ENCODE measurements at places on chromosomes 12 and 14.

DNA sequence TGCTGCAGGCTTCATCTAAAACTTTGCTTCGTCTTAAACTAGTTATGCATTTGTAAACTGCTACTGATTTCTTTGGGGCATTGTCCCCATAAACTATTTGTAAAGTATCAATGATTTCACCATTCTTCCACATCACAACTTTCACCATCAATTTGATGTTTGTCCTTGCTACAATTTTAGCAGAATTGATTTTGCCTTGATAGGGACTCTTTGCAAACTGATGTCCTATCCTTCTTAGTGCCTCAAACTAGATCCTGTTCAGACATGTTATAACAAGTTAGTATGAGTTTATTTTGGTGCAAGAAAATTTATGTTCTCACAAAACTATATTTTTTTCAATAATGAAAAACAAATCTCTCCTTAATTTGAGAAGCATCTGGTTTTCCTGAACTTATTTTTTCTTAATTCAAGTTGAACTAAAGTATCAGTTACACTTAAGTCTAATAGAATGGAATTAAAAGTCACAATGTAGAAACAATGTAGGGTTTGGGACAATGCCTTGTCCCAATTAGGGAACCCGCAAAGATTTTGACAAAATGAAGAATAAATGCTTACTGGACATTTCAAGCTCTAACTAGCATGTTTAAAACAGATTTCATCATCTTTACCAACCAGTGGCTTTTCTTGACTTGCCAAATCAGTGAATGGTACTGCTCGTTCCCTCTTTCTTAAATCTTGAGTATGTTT, 10.1 kb upstream of the ARID4A start:
- no peak for DNase-seq

DNA sequence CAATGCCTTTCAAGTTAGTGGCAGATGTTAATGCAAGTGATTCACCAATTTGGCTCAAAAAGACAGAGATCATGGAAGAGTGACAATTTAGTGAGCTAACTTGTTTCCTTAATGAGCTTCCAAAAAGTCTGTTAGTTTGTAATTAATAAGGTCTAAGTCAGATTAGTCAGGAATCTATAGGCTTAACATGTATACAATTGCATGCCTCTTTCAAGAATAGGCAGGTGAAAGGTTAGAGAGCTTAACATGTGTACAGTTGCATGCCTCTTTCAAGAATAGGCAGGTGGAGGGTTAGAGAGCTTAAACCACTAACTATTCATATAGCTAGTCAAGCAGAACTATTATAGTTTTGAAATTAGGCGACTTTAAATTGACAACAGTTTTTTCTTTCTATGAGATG, 663.8 kb downstream of the C12orf50 start:
- DNase-seq, result no peak

DNA sequence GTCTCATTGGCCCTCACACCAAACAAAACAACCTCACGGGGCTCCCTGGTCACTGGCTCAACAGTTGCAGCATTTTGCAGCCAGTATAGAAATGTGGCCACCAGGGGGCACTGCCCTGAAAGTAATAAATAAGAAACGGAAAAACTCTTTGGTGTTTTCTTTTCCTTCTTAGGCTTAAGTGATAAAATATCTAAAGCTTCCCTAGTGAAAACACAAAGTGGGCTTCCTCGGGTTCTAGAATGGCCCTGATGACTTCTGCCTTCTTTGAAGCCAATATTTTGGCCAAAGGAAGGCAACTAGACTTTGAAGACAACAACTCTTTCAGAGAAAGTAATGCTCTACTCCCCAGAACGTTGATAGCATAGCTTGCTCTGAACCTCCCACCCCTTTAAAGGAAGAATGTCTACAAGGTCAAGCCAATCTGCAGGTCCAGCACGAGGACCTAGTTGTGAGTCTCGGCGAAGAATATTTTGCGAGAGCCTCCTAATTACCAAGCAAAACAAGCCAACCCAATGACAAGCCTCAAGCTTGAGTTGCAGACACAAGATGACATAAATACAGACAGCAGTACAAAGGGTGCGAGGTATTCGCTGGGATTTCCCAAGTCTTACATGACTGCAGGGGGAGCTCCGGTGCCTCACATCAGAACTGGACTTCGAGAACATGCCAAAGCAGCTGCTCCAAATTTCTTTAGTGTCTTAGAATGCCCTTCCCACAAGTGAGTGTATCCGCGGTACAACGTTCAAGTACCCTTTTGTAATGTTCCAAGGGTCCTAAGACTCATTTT, 2.6 kb downstream of the ITPK1 start:
- DNase-seq, result no peak

- no peak for DNase-seq
Measured at GRCh38 chr14:101501341-101501740, 60.0 kb upstream of the DIO3 start.

DNA sequence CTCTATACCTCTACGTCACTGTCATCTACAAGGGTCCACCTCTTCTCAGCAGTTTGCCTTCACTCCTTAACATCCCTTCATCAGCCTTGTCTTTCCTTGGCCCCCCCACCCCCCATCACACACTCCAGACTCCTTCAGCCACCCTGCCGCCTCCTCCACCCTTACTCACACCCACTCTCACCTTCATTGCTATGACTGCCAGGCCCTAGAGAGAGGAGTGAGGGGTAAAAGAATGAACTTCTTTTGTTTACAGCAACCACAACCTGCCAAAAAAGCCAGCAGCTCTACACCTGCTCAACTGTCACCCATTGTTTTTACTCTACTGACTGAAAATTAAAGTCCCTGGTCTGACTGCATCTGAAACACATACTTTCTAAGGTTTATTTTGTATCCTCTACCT, 112.8 kb downstream of the DUSP6 start:
- DNase-seq, result no peak

GRCh38 chr12:77040231-77040630, 25.1 kb downstream of the E2F7 start:
- DNase-seq, result no peak

DNA sequence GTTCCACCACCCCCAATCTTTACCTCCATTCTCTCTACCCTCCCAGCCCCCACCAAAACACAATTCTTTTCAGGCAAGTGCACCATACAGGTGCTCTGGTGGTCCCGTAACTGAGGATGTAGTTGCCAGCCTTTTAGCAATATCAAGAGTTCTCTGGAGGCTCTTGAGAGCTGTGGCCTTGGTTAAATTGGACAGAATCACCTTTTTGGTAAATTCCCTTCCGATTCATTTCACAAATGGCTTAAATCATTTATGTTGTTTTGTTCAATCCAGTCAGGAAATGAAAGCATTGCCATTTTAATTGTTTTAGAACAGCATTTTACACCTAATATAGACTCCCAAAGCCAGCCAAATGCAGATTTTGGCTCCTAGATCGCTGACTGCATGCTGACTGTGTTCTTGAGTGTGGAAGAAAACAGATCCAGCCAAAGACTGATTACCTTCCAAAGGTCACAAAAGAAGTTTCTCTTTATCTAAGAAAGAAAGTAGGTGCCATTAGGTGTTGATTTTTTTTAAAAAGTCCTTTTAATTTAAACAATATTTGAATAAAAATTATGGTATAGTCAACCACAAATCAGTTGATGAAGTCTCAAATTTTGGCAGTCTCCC, 25.6 kb downstream of the CRADD start:
- DNase-seq, result no peak

DNA sequence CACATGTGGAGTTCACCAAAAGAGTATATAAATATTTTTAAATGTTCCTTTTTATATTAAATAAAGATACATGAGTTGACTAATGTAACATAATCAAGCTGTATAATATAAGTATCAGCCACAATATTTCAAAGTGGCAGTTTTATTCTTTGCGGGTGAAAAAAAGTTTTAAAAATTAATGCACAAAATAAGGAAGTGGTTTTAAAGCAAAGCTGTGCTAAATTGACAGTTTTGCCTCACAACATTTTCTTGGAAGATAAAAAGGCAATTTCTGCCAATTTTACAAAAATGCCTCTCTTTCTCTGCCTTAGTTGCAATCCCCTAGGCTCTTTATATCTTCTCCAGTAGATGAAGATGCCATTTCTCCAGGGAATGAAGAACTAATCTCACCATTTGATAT, 719.1 kb downstream of the C12orf50 start:
- DNase-seq, result no peak

GRCh38 chr12:2297658-2298057, 244.9 kb downstream of the CACNA1C start:
- no peak for DNase-seq

- DNase-seq, result no peak
Measured at GRCh38 chr12:25434515-25434914, 118.6 kb downstream of the LMNTD1 start.

GRCh38 chr12:21837847-21838246, 63.3 kb upstream of the KCNJ8 start:
- DNase-seq, result no peak

DNA sequence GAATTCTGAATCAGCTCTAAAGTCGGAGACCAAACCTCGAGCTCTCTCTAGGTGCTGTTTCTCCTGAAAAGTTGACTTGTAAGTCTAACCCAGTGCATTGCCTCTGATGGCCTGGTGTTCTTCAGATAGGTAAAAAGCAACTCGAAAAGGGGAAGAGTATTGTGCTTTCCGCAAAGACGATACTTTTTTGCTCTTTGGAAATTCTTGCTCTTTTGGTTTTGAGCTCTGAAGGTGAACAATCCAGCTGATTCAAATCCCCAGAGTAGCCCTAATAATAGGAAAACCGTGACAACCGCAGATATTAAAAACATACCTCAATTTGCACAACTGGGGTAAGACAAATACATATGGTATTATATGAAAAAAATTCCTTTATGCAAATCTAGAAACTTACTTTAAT, 447.4 kb downstream of the RAD51B start:
- DNase-seq, result no peak

DNA sequence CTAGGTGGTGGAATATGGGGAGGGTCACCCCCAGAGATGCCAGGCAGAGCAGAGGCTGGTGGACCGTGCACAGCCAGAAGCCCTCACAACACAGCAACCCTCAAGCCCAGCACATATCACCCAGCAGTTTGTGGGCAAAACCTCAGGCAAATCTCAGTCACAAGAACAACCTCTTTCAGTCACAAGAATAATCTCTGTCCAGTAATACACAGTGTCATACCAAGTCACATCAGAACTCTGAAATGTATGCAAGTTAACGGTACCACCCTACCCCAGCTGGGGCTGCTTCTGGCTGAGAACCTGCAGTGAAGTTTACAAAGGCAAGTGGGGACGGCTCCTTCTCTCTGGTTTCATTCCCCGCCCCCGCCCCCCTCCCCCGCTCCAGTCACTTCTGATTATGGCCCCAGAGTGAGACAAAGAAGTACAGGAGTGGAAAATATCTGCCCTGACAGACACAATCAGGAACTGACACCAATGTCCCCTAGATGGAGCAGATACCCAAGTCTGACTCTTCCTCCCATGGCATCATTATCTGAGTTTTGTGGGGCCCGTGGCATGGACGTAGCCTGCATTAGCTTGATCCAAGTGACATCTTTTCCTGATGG, 480.9 kb upstream of the TMEM132C start:
- no peak for DNase-seq
